ENCODE measurements at places on chromosomes 2 and 18.
A peak's percentile ranks its signal among the peaks of the same experiment; 100 is the strongest.

DNA sequence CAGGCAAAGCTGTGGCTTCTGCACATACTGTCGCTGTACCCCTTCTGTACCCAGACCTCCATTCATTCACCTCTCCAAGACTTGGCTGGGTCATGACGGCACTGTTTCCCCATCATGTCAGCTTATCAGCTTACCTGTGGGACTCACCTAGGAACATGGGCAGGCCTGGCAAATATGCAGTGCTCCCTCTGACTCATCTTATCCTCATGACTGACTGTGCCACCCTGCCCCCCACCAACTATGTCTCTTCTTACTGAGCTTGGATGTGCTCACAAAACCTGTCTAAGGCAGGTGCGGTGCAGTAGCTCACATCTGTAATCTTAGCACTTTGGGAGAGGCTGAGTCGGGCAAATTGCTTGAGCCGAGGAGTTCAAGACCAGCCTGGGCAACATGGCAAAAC, 152.4 kb downstream of the MGAT5 start:
- DNase-seq, result no peak

GRCh38 chr2:238171575-238172187, 12.9 kb downstream of the ERFE start:
- no peak for DNase-seq

- DNase-seq, result peak; percentile 62
Observed at GRCh38 chr18:35949903-35950627, 22.4 kb upstream of the RMP24 start.

- DNase-seq, result no peak
Observed at GRCh38 chr2:182503886-182504285, 77.0 kb upstream of the PDE1A start.

DNA sequence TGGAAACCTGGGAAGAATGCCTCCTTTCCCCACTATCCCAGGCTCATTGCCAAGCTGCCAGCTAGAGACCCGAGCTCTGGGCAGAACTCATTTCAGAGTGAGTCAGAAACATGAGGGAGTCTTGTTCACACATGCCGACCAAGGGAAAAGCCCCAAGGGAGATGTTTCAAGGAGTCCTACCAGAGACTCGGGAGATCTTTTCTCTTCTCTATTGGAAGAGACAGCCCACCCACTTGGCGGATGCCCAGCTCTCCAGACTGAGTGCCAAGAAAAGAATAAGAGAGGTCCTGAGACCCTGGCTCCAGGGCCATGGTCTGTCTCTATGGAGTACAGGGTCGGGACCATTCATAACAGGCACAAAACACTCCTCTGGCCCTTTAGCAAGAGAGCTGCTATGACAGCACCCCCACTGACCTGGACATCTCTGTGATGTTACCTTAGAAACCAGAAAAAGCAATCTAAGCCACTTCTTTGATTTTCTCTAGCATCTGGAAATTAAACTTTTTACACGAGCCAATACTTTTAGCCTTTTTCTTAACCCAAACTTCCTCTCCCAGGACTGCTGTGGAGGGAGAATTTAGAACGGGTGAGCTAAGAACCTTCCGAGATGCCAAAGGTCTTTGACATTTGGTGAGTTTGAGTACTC, 18.5 kb upstream of the IGFBP5 start:
- DNase-seq, result no peak

- DNase-seq, result no peak
Observed at GRCh38 chr18:68263481-68263880, 451.4 kb downstream of the TMX3 start.

DNA sequence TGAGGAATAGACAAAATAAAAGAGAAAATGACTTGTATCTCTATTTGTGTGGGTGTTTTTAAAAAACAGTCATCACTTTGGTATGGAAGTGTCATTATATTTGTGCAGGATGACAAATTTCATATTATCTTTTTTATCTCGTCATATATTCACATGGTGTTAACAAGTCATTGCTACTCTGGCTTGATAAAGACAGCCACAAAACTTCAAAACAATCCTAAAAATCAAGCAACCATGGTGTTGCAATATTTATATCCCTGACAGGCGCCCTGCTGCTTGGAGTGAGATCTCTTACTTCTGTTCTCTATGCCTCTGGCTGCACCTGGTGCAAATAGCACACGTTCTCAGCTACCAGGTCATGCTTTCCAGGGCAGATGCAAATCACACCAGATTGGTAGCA, 278.0 kb upstream of the EPHA4 start:
- no peak for DNase-seq

DNA sequence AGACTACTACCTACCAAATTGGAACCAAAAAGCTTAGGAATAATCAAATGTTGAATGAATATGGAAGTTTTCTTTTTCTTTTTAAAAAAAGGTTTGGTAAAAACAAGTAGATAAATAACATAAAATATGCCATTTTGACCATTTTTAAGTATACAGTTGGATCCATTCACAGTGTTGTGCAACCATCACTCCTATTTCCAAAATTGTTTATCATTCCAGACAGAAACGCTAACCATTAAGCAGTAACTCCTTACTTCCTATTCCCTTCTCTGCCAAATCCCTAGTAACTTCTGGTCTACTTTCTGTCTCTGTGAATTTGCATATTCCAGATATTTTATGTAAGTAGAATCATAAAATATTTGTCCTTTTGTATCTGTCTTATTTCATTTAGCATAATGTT, 39.8 kb downstream of the CD302 start:
- no peak for DNase-seq

GRCh38 chr18:68588169-68588568, 126.7 kb downstream of the TMX3 start:
- no peak for DNase-seq

GRCh38 chr2:80968450-80968849, 663.9 kb upstream of the LRRTM1 start:
- DNase-seq, result no peak

GRCh38 chr18:2570772-2571199, 519 bp downstream of the METTL4 start:
- DNase-seq, result peak; percentile 62

DNA sequence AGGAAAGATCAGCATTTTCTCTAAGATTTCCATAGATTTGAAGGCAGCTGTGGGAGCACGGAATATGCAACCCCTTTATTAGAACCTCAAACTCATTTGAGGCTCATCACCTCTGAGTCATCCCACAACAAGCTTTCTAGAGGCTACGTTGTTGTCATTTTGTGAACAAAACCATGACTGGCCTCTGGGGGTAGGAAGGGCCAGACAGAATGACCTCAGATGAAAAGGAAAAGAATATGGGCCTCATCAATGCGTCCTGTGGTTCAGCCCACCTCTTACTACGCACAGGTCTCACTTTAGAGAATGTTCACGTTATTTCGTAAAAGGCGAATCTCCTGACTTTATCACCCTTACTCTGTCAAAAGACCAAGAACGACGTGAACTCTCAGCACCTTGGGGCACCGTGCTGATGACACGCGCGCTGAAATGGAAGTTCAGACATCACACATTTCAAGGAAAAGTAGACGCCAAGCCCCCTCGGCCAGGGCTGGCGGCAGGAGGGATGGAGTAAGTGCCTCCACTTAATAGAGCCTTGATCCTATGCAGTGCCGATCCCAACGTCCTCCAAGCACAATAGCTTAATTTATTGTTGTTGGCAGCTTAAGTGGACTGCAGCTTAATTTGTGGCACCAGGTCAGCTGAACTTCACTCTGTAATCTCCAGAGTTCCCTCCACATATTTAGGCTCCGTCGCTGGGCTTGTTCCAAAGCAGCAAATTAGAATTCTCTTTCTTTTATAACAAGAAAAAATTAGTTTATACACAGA, 208.3 kb downstream of the EIPR1 start:
- DNase-seq, result no peak

DNA sequence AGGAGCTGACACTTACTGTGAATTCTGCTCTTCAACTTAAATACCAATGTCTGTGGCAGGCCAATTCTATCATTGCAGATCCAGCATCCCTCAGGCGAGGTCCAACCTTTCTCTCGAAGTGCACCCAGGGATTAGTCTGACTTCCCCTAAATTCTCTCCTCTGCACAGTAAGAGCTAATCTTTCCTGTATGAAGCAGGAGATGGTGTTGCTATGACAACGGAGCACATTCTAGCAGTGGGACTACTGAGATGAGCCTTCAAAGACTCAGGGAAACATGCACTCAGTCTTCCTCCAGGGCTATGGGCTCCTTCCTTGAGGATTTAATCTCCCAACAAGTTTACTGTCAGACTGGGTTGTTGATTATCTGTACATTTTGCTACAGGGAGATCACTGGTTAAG, 176.3 kb downstream of the NOL4 start:
- DNase-seq, result no peak

DNA sequence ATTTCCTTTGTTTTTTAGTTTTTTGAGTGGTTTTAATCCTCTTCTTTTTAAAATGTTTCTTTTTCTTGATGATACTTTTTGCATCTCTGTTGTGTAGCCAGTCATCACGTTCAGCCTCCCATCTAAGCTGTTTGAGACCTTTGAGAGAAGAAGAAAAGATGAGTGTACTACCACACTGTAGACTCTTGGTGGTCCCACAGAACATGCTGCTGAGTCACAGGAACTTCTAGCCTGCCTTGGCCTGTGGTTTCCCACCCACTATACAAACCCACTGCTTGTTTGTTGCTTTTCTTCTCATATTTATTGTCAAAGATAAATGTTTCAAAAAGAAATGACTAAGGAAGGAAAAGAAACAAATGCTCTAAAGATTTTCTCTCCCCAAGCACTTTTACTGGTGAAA, 5.5 kb downstream of the CEBPZOS start:
- DNase-seq, result no peak

- DNase-seq, result no peak
Observed at GRCh38 chr2:101843048-101843447, 145.5 kb downstream of the MAP4K4 start.

DNA sequence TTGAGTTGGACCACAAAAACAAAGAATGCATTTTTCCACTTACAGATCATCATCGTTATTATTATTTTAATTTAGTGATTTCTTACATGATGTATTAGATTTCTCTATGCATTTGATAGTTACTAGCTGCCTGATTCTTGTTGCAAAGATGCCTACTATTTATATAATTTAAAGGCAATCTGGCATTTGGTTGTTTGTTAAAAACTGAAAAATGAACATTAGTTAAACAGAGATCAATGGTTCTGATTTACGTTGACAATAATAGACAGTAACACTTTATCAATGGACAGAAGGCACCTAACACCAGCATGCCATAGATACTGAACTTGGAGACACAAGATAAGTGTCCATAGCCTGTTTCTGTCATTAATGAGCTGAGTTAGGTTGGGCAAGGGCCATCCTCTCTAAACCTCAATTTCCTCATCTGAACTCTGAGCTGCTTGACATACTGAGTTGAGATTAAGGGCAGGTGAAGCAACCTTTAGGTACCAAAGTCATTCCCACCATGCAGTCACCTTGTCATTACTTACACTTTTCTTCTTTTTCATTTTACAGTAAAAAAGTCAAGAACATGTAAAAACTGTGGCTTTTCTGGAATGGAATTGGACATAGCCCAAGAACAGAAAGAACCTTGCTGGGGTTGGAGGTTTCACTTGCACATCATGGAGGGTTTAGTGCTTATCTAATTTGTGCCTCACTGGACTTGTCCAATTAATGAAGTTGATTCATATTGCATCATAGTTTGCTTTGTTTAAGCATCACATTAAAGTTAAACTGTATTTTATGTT, 3.1 kb downstream of the CCL20 start:
- no peak for DNase-seq

- DNase-seq, result peak; percentile 69
Observed at GRCh38 chr2:120174963-120175581, 48.1 kb downstream of the TMEM185B start.

DNA sequence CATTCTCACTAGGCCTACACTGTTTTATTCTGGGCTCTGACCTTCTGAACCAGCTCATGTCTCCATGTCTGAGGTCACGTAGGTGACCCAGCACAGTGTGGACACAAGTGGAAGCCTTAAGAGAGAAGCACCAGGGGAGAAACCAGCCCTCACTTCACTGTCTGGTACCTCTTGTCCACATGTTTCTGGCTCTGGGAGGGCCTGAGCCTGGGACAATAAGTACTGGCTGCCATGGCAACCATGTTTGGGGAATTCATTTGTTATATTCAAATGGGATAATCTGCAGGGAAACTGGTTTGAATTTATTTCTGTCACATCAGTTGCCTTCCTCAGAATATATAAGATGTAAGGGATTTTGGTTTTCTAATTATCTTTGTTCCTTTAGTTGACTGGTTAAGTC, 23.3 kb downstream of the MYO3B start:
- no peak for DNase-seq

DNA sequence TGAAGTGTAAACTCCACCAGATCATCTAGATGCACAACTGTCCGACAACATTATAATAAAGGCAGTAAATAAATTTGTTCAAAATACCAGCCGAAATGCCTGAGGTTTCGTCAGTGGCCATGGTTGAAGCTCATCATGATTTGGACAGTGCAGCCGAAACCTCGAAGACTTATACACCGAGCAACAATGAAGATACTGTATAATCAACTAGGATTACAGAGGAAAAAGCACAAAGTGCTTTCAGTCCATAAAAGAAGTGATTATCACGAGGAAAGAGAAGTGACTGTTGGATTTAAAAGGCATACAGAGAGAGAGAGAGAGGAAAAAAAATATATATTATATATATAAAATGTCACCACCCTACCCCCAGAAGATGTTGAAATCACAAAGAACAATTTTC, 52.0 kb upstream of the GALNT3 start:
- no peak for DNase-seq

DNA sequence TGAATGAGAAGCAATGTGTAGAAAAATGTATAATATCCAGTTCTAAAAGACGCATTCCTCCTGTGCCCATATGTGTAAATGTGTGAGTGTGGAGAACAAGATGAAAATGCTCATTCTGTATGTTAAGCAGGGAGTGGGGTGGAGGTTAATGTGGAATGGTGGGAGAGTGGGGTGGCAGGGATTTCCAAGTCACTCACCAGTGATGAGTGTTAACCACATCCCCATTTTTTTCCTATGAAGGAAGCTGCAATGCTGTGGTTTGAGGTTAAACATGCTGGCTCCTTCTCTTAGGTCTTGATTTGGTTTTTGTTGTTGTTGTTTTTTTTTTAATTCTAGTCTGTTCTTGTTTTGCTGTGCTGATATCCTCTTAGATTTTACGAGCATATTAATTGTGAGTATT, 169.4 kb downstream of the NEDD4L start:
- no peak for DNase-seq

GRCh38 chr2:17950006-17950405, 71.5 kb downstream of the KCNS3 start:
- DNase-seq, result no peak

GRCh38 chr18:69916412-69916811, 31.3 kb downstream of the CD226 start:
- no peak for DNase-seq

All from globus pallidus (tissue), 1 donor.